ELR (cell line): ENCODE measurements at places on chromosomes 6 and 20.

DNA sequence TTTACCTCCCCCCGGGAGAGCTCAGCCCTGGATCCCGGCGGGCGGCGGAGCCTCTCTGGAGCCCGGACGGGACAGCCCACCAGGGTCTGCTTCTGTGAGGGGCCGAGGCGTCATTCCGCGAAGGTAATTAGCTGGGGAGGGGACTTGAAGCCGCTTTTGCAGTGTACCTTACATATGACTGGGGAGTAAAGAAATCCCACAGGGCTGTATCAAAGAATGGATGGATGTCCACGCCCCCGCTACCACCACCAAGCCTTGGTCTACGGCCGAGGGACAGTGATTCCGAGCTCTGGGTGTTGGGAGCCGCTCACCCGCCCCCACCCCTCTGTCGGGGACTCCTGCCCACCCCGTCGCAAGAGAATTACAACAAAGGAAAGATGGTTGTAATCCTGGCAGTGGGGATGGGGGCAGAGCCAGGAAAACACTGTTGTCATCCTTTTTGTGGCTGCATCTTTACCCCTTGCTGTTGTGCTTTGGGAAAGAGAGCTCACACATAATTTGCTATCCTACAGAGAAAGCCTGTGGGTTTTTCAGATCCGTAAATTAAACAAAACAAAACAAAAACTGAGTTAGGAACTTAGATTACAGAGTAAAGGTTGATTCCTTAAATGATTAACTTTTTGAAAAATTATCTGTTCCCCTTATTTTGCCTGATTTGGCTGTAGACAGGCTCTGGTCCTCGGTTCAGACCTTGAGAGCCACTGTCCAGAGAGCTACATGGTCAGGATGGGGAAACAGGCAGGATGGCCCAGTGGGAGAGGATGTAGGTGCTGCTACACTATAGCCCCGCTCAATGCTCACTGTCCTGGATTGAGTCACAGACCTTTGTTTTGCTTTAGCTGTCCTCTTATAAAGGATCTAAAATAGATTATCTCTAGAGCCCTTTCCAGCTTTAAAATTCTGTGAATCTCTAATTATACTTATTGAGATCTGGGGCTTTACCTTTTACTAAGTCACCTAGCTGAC is 997 bp upstream of the FBXO30 start:
- peak; percentile 58 for DNase-seq

- DNase-seq: peak; percentile 73
Measured at GRCh38 chr6:10373642-10374359, 41.1 kb downstream of the TFAP2A start.

- no peak for DNase-seq
Measured at GRCh38 chr6:108845145-108845544, 3.1 kb upstream of the ARMC2 start.

DNA sequence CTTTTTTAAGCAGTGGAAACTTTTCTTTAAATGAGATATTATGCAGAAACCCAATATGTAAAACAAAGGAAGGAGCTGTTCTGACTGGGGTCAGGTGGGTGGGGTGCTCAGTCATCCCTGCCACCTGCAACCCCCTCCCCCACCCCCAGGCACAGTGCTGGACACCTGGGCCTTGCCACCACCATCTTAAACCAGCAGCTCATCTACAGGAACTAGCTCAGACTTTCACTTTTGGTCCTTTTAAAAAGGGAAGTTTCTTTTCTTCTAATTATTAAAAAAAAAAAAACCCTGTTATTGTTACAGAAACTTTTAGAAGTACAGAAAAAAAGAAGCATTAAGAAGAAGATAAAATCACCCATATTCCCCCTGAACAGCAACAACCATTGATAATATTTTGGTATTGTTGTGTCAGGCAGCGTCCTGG is 37.1 kb downstream of the PPP1R16B start:
- DNase-seq: no peak

- DNase-seq: no peak
Measured at GRCh38 chr6:17612048-17612447, 11.9 kb downstream of the FAM8A1 start.

- no peak for DNase-seq
Measured at GRCh38 chr6:11785774-11786579, 7.4 kb upstream of the ADTRP start.
